RPMI7951 (cell line): ENCODE measurements at places on chromosomes 3 and 15.

- DNase-seq = no peak
Measured at GRCh38 chr15:98776607-98777281, 128.4 kb downstream of the IGF1R start.

GRCh38 chr3:89503891-89504391, 396.5 kb downstream of the EPHA3 start:
- DNase-seq = no peak

- DNase-seq = no peak
Measured at GRCh38 chr3:196314597-196314996, 3.4 kb downstream of the DYNLT2B start.

DNA sequence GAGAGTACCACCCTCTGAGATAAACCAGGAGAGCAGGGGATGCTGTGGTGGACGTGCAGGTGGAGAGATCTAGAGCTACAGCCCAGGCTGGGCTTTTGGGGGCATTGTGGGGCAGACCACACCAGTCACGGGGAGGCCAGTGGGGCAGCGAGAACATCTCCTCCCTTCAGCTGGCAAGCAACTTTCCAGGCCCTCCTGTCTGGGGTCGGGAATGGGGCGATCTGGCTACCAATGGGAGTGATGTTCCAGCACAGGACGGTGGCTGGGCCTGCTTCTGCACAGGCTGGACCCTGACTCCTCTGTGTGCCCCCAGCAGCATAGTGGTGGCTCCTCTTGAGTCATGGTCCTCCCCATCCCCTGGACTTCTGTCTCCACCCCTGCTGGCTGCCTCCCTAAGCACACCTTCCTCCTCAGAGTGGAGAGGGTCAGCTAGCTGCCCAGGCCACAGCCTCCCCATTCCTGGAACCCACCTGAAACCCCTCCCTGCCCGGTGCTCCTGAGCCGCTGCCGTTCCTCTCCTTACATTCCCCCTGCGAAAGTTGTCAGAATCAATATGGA, 16.1 kb downstream of the IRAK2 start:
- no peak for DNase-seq

DNA sequence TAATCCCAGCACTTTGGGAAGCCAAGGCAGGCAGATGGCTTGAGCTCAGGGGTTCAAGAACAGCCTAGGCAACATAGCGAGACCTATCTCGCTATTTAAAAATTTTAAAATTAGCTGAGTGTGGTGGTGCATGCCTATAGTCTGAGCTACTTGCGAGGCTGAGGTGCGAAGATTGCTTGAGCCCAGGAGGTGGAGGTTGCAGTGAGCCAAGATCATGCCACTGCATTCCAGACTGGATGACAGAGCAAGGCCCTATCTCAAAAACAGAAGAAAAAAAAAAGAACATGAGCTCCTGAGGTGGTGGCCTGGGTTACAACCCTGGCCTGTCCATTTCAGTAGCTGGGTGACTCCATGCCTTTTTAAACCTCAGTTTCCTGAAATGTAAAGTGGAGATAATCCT, 7.2 kb downstream of the DNASE1L3 start:
- no peak for DNase-seq

DNA sequence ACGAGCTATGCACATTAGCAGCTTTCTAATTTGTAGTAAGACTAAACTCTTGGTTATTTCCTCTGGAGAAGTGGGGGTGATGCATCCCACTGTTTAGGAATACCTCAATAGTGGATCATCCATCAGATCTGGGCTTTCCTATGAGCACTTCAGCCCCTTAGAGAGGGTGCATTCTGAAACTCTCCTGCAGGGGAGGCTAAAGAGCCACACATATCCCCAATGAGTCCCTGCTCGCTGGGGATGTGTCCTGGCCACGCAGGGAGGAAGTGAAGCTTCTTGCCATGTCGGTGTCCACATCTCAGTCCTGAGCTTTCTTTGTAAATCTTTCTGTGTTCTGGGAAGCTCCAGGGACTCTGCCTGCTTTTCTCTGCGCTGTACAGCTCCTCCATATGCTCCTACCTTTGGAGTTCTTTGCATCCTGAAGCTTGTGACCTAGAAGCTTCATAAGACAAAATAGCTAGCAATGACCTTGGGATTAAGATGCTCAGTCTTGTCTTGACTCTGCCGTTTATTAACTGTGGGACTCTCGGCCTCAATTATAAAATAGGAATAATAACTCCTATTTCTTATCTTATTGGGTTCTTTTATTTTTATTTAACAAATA, 28.3 kb upstream of the MASP1 start:
- peak; percentile 51 for DNase-seq

- DNase-seq = no peak
Measured at GRCh38 chr3:150278195-150278594, 129.9 kb upstream of the TSC22D2 start.

GRCh38 chr3:133870822-133871221, 24.9 kb downstream of the RAB6B start:
- DNase-seq = no peak

DNA sequence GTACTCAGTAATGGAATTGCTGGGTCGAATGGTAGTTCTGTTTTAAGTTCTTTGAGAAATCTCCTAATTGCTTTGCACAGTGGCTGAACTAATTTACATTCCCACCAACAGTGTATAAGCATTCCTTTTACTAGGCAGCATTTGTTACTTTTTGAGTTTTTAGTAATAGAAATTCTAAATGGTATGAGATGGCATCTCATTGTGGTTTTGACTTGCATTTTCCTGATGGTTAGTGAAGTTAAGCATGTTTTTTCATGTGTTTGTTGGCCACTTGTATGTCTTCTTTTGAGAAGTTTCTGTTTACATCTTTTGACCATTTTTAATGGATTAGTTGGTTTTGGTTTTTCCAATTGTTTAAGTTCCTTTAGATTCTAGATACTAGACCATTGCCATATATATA, 28.4 kb downstream of the TP63 start:
- DNase-seq = no peak

DNA sequence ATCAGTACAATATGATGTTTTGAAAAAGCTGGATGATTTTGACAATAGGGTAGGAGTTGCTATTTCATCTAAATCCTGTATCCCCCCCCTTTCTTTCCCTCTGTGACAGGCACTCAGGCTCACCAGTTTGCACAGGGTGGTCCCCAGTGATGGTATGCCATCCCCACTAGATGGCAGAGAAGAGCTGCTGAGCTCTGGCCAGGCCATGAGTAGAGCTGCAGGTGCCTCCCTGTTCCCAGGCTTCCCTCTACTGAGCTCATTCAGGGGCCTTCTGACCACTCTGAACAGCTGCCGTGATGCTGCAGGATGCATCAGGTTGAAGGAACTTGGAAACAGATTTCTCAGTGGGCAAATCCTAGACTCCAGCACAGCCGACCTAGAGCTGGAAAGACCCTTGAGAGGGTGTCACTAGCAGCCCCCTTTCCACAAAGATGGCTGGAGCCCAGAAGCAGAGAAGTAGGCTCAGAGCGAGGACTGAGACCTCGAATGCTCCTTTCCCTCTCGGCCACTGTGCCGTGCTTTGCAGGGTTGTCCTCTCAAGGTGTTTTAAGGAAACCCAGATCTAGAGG, 45.1 kb downstream of the EFCAB12 start:
- peak; percentile 73 for DNase-seq

DNA sequence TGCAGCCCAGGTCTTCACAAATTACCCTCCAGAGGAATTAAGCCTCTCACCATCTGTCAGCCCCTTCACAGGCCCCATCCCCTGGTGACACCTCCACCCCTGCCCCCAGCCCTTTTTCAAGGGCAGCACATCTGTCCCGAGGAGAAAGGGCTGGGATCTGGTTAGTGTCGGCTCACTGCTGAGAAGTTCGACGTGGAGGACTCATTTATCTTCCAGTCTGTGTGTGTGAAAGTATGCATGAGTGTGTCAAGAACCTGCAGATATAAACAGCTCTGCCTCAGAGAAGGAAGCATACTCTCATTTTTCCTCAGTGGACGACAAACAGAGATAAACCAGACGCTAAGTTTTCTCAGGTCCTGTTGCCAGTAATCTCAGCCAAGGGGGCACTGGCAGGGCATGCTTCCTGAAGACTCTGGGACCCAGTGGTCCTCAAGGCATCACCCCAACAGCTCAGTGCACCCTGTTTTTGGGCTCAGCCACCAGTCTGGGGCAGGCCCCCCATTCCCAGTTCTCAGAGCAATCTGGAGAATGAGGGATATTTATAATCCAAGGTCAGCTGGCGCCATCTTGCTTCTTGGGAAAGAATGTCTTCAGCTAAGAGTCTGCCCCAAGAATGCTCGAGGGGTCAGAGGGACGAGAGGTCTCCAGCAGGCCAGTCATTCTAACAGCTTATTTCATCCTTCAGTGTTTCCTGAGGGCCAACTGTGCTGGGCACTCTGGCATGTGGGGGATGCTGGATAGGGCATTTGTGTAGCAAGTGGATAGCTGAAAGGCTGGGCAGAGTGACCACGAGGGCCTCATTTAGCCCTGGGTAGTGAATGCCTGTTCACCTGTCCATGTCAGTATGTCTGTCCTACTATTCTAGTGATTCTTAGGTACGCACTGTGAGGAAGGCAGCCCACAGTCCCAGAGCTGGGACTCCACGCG, 73.6 kb downstream of the ADCY5 start:
- DNase-seq = no peak

DNA sequence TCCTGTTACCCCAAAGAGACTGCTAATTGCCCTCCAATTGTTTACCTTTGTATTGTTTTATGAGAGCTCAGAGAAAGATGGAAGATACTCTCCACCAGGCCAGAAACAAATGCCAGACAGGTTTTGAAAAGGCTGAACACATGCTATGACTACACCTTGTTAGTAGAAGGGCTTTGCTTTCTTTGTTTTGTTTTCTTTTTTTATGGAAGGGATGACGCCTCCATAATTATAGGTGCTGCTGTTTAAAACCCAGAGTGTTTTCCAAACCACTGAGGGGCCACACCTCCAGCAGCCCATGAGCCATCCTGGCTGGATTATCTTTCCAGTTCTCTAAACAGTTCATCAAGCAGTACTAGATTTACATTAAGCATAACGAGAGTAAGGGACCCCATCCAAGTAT, 5.6 kb upstream of the FOXP1 start:
- DNase-seq = no peak

DNA sequence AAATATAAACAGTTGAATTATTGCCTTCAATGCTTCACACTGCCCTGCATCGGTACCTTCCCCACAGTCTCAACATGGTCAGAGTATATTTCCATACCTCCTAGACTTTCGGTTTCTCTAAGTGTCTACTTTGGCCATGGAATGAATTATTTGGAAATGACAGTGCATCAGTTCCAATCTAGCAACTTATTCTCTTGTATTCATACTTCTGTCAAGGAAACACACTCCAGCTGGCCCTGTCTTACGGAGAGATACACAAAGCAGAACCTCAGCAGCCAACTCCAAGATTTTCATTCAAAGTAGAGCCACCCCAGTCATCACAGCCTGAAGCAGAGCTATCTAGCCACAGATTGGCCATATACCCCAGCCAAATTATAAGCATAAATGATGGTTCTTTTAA, 518.4 kb upstream of the UBE2E2 start:
- DNase-seq = no peak

DNA sequence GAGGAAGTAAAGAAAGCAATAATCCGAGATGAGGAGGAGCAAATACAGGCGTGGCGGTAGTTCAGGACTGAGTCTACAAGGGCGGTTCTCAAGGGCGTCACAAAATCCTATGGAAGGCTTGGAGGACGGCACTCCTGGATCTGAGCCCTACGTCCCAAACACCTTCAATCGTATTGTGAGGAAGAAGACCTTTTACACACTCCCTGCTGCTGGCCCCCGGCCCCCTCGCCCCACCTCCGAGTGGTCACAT, 747 bp downstream of the PLD1 start:
- peak; percentile 77 for DNase-seq

- no peak for DNase-seq
Measured at GRCh38 chr15:93241696-93242585, 152.9 kb upstream of the RGMA start.

- peak; percentile 34 for DNase-seq
Measured at GRCh38 chr15:74041777-74042435, 40.4 kb downstream of the GOLGA6A start.

- no peak for DNase-seq
Measured at GRCh38 chr15:73357999-73358665, 10.6 kb downstream of the HCN4 start.

DNA sequence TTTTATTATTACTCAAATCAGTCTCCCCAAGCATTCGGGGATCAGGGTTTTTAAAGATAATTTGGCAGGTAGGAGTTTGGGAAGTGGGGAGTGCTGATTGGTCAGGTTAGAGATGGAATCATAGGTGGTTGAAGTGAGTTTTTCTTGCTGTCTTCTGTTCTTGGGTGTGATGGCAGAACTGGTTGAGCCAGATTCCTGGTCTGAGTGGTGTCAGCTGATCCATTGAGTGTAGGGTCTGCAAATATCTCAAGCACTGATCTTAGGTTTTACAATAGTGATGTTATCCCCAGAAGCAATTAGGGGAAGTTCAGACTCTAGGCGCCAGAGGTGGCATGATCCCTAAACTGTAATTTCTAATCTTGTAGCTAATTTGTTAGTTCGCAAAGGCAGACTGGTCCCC, 20.6 kb upstream of the TRANK1 start:
- no peak for DNase-seq

- no peak for DNase-seq
Measured at GRCh38 chr15:90901175-90902039, 1.7 kb upstream of the MAN2A2 start.

DNA sequence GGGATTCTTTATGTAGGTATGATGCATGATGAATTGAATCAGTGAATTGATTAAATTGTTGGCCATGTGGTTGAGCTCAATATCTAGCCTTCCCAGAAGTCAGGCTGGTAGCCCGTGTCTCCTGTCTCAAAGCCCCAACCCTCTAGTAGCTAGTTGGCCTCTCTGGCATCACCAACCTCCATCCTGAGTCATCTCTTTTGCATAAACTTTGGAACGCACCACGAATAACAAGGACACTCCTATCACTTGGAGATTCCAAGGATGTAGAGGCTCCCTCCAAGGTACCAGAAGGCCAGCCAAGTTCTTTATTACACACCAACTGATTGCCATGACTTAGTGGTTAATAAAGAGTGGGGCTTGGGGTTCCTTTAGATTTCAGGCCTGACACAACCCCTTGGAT, 148.4 kb downstream of the APBA2 start:
- DNase-seq = peak; percentile 12

- peak; percentile 41 for DNase-seq
Measured at GRCh38 chr3:57910990-57911389, 97.2 kb upstream of the FLNB start.

- no peak for DNase-seq
Measured at GRCh38 chr3:123258359-123258758, 56.6 kb downstream of the SEC22A start.

DNA sequence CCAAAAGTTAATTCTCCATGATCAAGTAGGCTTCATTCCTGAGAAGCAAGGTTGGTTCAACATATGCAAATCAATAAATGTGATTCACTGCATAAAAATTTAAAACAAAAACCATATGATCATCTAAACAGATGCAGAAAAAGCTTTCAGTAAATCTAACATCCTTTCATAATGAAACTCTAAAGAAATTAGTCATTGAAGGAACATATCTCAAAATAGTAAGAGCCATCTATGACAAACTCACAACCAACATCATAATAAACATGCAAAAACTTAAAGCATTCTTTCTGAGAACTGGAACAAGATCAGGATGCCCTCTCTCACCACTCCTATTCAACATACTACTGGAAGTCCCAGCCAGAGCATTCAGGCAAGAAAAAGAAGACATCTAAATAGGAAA, 254.1 kb downstream of the AGBL1 start:
- peak; percentile 12 for DNase-seq

- DNase-seq = no peak
Measured at GRCh38 chr3:31431321-31431720, 101.4 kb upstream of the STT3B start.
